ENCODE measurements at places on chromosomes 1 and 21. TPM values are rescaled to one million over a fixed set of nuclear protein-coding genes. Genes with fewer than 3 reads are reported as not detected.
A peak's percentile ranks its signal among the peaks of the same experiment; 100 is the strongest.

GRCh38 chr1:245222931-245223595 is 68.3 kb downstream of the KIF26B start:
- H3K27me3 ChIP-seq = peaks cover 3% of the 10 kb centered on the region
- no peak for DNase-seq
- H3K4me1 ChIP-seq = no peaks in the 10 kb centered on the region

The SPSB1 gene
- 61.0 TPM for total RNA-seq

The GNG5 gene
- 69.9 TPM for total RNA-seq

The SELP gene
- 5.9 TPM for total RNA-seq

The GMEB1 gene
- total RNA-seq = 10.4 TPM

DNA sequence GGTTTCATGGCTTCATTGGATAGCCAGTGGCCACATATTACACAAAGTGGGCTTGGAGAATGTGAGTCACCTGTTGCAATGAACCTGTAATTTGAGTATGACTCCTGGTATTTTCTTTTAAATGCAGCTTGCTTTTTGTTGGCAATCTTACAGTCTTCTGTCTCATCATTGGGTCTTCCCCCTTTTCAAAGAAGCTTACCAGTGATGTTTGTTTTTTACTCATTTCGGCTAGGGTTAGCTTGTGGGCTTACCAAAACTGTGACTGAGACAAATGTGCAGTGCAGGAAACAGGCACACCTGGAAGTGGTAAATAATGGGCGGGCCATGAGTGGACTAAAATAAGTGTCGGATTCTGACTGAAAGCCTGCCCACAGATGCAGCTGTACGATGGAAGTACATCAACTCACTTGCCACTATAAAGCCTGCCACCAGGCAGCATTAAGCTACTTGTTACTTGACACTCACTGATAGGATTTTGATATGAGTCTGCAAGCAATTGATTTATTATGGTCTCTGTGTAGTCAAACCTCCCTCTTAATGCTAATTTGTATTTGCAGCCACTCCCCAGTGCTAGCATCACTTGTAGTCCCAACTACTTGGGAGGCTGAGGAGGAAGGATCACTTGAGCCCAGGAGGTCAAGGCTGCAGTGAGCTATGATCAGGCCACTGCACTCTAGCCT is 4.2 kb downstream of the HHAT start:
- no peak overlapping the region for H3K4me3 ChIP-seq
- H3K36me3 ChIP-seq = no peaks in the 10 kb centered on the region
- H3K27me3 ChIP-seq = no peaks in the 10 kb centered on the region

- no peak overlapping the region for H3K4me3 ChIP-seq
- no peaks in the 10 kb centered on the region for H3K27me3 ChIP-seq
- H3K27ac ChIP-seq = no peak overlapping the region
Measured at GRCh38 chr1:153550827-153551500, 1.9 kb upstream of the S100A3 start.

The MYBPH gene
- not detected for total RNA-seq

GRCh38 chr1:167695147-167695546 is 26.6 kb upstream of the MPZL1 start:
- H3K4me1 ChIP-seq = peaks cover 19% of the 10 kb centered on the region
- H3K27ac ChIP-seq = no peak overlapping the region
- H3K4me3 ChIP-seq = no peak overlapping the region
- H3K27me3 ChIP-seq = no peaks in the 10 kb centered on the region

DNA sequence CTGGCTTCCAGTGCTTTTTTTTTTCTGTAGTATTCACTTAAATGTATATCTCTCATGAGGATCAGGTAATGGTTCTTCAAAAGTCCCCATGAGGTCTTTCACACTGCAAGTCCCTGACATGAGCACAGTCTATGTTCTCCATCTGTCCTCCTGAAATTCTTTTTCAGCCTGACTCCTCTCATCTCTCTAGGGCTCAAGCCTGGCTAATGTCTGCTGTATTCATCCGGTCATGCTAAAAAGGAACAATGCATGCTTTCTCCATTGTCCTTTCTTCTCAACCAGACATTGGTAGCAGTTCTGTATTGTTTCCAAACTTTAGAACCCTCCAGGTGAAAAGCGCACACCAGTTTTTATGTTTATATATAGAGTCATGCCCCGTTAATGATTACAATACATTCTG is 368.3 kb upstream of the OLFM3 start:
- no peak overlapping the region for H3K4me3 ChIP-seq
- no peak overlapping the region for H3K27ac ChIP-seq
- no peaks in the 10 kb centered on the region for H3K36me3 ChIP-seq
- DNase-seq = no peak
- H3K4me1 ChIP-seq = no peaks in the 10 kb centered on the region

The FHAD1 gene
- total RNA-seq = under 0.01 TPM

GRCh38 chr1:86541859-86542258 is 5.0 kb upstream of the CLCA4 start:
- H3K27me3 ChIP-seq = no peaks in the 10 kb centered on the region
- no peaks in the 10 kb centered on the region for H3K4me1 ChIP-seq
- H3K36me3 ChIP-seq = no peaks in the 10 kb centered on the region
- H3K27ac ChIP-seq = no peak overlapping the region
- H3K4me3 ChIP-seq = no peak overlapping the region

DNA sequence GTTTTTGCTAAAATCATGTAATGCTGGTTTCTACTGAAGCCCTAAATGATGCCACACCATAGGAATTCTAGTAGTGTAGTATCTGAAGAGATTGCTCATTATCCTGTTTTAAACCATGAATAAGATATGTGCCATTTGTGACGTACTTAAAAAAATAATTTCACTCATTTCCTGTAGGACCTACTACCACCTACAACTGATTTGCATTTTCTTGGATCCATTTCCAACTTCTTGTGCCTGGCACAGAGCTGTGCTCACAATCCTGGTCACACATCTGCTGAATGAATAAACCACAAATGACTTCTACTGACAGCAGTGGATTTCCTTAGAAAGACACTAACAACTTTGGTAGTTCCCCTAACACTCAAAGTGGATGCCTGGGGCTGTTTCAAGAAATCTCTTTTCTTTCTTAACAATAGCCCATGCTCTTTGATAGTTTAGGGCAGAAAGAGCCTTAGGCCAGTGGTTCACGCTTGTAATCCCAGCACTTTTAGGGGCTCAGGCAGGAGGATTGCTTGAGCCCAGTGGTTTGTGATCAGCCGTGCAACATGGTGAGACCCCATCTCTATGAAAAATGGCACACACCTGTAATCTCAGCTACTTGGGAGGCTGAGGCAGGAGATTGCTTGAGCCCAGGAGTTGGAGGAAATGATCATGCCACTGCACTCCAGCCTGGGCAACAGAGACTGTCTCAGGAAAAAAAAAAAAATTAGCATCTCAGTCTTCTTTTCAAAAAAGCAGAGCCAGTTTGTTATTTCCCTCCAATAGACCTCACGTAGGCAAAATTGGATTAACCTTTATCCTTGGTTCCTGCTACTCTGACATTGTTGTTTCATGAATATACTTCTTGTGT is 13.0 kb upstream of the BATF3 start:
- H3K4me3 ChIP-seq = no peak overlapping the region
- H3K36me3 ChIP-seq = no peaks in the 10 kb centered on the region
- no peaks in the 10 kb centered on the region for H3K4me1 ChIP-seq

DNA sequence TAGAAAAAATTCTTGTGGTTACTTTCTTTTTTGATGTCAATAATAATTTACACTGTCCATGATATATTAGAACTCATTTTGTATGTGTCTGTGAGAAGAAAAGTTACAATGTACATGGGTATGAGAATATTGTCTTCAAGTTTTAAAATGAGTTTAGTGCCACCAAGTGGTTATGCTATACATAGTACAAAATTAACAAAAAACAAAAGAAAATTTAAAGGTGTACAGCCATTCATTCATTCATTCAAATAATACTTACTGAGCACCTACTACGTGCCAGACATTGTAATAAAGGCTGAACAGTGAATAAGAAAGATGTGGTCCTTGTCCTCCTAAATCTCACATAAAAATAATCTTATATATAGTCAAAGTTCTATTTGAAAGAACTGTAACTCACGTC is 27.7 kb downstream of the UCHL5 start:
- no peak overlapping the region for H3K4me3 ChIP-seq
- H3K4me1 ChIP-seq = no peaks in the 10 kb centered on the region
- no peaks in the 10 kb centered on the region for H3K27me3 ChIP-seq
- H3K27ac ChIP-seq = no peak overlapping the region
- no peak for DNase-seq
- peaks cover 9% of the 10 kb centered on the region for H3K36me3 ChIP-seq

The PHTF1 gene
- total RNA-seq = 13.3 TPM

DNA sequence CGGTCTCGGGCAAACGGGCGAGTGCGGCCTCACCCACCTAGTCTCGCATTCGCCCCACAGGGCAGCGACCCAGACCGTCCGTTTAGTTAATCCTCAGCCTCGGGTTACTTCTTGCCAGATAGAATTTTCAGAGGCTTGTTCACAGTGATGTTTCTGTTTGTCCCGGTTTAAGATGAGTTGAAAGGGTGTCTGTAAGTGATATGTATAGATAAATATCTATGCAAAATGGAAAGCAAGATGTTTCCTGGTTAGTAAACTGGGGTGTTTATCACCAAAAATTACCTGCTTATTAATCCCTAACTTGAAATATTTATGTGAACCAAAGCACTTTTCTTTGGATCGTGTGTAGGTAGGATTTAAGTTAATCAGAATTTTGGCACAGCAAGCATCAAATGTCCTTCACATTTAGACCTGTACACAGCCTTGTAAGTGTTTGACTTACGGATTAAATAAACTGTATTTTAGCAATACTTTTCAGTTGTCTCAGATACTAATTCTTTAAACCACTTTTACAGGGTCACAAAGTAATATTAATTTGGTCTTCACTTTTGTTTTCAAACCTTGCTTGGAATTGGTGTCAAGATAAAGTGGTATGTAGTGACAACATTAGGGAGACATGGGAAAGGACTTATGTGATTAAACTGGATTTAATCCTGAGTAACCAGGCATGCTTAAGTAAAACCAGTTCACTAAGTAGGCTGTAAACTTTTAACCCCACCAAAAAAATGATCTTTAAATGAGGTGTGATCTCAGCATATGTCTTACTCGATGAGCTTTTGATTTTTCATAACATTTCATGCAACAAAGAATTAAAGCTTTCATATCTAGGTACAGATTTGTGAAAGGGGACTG is 914 bp downstream of the ZNF326 start:
- H3K27me3 ChIP-seq = no peaks in the 10 kb centered on the region
- DNase-seq = no peak
- H3K4me3 ChIP-seq = peak overlapping the region; percentile 92
- no peaks in the 10 kb centered on the region for H3K36me3 ChIP-seq

GRCh38 chr1:181216591-181216994 is 128.1 kb downstream of the IER5 start:
- H3K27me3 ChIP-seq = no peaks in the 10 kb centered on the region
- no peaks in the 10 kb centered on the region for H3K36me3 ChIP-seq
- H3K27ac ChIP-seq = no peak overlapping the region
- no peak for DNase-seq

- DNase-seq = no peak
- no peaks in the 10 kb centered on the region for H3K4me1 ChIP-seq
- H3K36me3 ChIP-seq = no peaks in the 10 kb centered on the region
Measured at GRCh38 chr1:246355411-246356230, 151.5 kb downstream of the SMYD3 start.

DNA sequence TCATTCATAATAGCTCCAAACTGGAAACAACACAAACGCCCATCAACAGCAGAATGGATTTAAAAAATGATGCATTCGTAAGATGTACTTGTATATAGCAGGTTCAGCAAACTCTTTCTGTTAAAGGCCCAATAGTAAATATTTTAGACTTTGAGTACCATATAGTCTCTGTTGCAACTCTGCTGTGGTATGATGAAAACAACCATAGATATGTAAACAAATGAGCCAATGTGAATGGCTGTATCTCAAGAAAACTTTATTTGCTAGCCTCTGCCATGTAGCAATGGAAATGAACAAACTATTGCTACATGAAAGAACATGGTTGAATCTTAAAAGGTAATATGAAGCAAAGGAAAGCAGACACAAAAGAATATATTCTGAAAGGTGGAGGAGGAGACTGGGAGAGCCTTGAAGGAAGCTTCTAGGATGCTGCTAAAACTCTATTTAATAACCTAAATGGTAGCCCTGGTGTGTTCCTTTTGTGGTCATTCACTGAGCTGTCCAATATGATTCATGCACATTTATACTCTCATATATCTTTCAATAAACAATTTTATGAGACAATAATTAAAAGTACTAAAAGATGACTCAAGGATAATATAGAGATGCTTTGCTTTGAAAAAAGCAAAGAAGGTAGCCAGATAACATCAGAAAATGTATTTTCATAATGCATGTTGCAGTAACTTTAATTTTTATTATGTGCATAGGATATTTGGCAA is 29.1 kb upstream of the FMO3 start:
- H3K4me1 ChIP-seq = no peaks in the 10 kb centered on the region
- DNase-seq = no peak
- no peaks in the 10 kb centered on the region for H3K36me3 ChIP-seq
- no peaks in the 10 kb centered on the region for H3K27me3 ChIP-seq
- no peak overlapping the region for H3K27ac ChIP-seq
- H3K4me3 ChIP-seq = no peak overlapping the region

The PROK1 gene
- not detected for total RNA-seq

GRCh38 chr1:3510956-3511250 is 56.4 kb downstream of the ARHGEF16 start:
- H3K4me1 ChIP-seq = no peaks in the 10 kb centered on the region
- DNase-seq = no peak
- H3K36me3 ChIP-seq = peaks cover 3% of the 10 kb centered on the region
- H3K27me3 ChIP-seq = no peaks in the 10 kb centered on the region
- no peak overlapping the region for H3K4me3 ChIP-seq

DNA sequence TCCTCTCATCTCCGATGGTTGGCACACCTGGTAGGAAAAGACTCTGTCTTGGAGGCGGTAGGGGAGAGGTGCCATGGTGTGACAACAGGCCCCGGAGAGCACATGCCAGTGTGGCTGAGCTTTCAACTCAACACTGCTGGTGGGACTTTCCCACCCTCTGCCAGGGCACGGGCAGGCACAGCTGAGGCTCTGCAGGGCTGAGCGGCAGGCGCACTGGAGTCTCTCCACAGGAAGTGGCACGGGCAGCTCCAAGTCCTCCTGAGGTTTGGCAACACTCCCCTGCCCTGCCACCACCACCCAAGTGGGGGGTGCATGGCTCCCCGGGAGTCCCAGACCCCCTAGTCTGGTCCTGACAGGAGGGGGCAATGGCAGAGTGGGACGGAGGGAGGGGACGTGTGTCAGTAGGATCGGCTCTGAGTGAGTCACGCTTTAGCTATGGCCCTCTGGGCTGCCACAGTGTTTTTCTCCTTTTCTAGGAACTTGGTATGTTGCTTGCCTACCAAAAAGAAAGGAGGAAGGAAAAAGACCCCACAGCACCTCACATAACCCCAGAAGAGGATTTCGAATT is 27.3 kb upstream of the EVA1B start:
- H3K4me1 ChIP-seq = peaks cover 28% of the 10 kb centered on the region
- H3K27ac ChIP-seq = peak overlapping the region; percentile 78
- H3K27me3 ChIP-seq = no peaks in the 10 kb centered on the region
- DNase-seq = no peak
- peak overlapping the region; percentile 25 for H3K4me3 ChIP-seq
- H3K36me3 ChIP-seq = peaks cover 80% of the 10 kb centered on the region

DNA sequence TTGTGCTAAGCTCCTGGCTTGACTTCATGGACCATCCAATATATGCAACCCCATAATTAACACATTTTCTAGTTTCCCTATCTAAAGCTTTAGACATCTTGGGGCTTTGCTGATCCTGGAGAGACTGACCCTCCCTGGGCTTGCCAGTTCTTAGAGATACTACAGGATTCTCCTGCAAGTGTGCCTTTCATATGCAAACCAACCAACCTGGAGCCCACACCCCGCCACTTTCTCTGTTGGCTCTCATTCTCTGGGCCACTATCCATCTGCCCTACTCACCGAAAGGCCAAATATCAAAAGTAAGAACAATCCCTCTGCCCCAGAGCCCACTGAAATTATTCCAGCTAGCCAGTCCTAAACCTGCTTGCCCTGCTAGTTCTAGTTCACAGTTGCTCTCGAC is 2.2 kb upstream of the GBP6 start:
- H3K36me3 ChIP-seq = no peaks in the 10 kb centered on the region
- DNase-seq = no peak
- peaks cover 24% of the 10 kb centered on the region for H3K4me1 ChIP-seq
- no peaks in the 10 kb centered on the region for H3K27me3 ChIP-seq

Data from esophagus muscularis mucosa (tissue), 4 donors.